NCI-H82 (cell line): ENCODE measurements at places on chromosomes 7 and 10.

GRCh38 chr10:130416334-130417150, 280.4 kb downstream of the GLRX3 start:
- DNase-seq, result no peak

DNA sequence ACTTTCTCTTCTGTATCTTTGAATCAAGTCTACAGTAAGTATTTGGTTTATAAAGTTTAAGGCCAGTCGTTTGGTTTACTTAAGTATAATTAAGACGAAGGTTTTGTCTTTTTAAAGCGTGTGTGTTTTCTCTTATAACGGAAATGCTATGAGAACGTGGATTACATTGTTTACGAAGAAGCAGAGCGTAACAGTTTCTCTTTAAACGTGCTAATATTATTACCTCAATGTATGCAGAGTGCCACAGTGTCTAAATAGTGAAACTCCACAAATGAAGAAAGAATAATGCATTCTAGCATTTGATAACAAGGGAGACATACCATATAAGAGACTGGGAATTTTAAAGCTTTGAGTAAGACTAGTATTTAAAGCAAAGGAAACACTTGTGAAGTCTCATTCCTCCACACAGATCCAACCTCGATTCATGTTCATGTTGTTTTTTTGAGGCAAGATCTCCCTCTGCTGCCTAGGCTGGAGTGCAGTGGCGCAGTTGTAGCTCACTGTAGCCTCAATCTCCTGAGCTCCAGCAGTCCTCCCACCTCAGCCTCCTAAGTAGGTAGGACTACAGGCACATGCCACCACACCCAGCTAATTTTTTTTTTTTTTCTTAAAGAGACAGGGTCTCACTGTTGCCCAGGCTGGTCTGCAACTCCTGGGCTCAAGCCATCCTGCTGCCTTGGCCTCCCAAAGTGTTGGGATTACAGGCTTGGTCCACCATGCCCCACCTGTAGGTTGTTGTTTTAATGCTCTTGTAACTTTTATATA, 75.1 kb downstream of the ANKRD61 start:
- DNase-seq, result peak; percentile 53

DNA sequence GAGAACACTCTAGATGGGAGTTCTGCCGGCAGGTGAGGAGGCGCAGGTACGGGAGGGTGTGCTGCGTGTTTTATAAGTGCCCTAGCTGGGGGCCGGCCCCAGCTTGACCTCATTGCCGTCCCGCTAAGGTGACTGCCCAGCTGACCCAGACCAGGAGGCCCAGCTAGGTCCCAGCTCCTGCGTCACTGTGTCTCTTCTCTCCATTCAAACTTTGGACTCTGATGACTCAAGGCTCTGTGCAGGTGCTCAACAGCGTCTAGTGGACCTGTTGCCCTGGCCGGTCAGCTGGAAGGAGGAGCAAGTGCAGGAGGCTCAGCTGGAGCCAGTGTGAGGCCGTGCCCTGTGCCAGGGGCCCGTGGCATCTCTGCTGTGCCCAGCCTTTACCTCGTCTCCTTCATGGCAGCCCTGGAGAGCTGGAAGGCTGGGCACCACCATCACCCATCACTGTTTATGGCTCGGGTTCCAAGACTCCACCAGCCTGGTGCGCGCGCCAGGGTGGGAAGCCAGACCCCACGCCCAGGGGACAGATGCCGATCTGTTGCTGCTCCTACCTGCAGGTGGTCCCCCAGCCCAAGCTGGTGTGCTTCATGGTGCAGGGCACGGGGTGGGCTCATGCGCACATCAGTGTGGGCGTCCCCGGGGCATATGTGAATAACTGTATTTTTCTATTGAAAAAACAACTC, 14.6 kb downstream of the LHPP start:
- DNase-seq, result no peak

DNA sequence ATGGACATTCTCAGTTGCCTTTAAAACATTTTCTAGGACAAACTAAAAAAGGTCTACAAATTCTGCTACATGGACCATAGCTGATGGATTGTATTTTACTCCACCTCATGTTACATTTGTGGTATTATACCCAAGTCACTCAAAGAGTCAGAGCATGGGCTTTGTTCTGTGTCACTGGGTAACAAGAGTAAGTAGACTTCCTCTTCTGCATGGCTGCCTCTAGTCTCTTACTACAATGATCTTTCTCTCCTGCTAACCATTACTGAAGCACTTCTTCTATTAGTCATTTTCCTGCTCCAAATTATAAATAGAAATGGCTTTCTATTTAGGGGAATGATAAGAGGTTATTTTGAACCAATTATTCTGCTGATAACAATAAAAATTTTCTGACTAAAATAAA, 727.4 kb upstream of the NRP1 start:
- no peak for DNase-seq

DNA sequence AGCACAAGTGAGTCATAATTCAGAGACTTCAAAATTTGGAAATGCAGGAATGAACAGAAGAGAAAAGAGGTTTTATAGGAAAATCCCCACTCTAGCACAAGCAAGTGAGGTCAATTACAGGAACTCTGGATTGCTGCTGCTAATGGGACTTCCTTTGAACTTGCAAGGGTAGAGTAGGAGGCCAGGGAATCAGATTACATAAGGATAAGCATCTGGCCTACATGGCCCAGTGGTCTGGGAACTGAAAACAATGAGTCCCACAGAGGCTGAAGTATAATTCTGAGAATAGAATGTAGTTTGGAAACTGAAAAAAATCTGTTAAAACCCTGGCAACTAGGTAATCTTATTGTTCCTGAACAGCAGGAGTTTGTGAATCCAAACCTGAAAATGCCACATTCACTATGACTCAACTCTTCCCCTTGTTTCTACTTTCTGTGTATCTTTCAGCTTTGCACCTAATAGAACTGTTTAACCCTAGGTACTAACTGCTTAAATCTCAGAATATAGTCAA, 66.5 kb downstream of the CTNNA3 start:
- peak; percentile 26 for DNase-seq

DNA sequence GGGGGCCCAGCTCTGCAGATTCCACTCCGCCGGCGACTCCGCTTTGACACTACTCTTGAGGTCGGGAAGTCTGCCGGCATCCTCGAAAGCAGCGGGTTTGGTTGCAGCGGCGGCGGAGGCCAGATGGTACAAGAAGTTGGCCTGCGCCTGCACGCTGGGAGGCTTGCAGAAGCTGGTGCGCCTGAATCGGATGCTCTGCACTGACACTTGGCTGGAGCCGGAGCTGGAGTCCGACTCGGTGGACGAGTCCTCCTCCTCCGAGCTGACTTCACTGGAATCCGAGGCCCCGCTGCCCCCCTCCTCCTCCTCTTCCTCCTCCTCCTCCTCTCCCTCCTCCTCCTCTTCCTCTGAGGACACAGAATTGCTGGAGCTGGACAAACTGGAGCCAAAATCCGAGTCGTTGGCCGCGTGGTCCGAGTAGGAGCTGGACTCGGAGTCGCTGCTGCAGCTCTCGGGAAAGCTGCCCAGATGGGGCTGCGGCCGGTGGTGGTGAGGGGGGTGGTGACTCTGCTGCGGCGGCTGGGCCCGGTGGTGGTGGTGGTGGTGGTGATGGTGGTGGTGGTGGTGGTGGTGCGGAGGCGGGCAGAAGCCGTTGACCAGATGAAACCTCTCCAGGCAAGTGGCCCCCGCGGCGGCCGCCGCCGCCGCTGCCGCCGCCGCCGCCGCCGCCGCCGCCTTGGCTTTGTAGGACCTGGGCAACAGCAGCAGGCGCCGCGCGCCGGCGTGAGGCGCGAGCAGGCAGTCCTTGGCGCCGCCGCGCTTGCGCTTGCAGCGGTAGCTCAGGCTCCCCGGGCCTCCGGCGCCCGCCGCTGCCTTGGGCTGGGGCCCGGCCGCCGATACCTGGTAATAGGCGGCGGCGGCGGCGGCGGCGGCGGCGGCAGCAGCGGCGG, 9.0 kb downstream of the SKIDA1 start:
- DNase-seq, result peak; percentile 64

DNA sequence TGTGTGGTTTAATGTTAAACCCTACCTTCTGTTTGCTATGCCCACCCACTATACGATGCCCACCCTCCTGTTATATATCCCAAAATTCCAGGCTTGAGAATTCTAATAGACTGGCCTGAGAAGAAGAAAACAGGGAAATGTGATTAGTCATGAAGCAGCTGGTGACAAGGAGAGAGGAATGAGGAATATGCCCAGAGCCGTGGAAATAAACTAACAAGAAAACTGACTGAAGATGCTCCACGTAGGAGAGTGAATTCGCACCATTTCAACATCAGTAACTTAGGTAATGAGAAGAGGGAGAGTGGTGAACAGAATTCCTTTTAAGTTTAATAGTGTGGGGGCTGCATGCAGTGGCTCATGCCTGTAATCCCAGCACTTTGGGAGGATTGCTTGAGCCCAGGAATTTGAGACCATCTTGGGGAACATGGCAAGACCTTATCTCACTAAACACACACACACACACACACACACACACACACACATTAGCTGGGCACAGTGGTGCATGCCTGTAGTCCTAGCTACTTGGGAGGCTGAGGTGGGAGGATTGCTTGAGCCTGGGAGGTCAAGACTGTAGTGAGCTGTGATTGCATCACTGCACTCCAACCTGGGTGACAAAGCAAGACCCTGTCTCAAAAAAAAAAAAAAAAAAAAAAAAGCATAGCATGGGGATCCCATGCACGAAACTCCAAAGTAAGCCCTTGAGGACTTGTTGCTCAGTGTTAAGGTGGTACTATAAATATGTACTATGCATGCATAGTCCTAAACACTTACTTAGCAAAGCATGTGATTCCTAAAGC, 16.1 kb upstream of the SYPL1 start:
- no peak for DNase-seq

DNA sequence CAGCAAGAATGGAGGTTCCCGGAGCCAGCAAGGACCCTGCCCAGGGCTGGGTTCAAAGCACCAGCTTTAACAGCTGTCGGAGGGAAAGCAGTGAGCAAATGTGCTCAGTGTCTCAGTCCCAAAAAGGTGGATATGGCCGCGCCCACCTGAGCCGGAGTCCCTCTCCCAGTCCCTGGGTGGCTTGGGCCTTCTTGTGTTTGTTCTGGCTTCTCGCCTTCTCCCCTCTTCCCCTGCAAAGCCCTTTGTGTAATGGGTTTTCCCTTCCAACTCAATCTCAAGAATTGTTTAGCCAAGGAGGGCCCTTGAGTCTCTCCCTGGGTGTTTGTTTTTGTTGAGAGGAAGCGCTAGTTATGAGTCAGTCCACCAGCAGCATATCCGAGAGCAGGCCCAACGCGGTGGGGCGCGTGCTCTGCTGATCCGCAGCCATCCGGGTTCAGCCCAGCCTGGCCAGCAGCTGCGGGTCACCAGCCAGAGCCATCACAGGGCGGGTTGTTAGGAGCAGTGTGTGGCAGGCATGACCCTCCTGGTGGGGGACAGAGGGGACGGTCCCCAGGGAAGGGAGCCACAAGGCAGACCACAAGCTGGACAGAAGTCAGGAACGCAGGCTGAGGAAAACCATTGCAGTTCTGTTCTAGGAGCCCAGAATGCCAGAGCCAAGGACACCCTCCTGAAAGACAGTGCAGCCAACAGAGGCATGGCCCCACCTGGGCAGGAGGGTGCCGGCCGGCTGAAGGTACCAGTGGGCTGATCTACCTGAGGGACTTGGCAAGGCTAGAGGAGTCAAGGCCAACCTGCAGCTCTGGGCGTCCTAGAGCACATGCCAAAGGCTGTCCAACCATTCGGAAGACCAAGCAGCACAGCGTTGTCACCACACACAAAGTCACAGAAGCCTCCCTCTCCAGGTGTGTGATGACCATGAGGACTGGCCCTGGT, 21.3 kb downstream of the CALML3 start:
- DNase-seq, result no peak

DNA sequence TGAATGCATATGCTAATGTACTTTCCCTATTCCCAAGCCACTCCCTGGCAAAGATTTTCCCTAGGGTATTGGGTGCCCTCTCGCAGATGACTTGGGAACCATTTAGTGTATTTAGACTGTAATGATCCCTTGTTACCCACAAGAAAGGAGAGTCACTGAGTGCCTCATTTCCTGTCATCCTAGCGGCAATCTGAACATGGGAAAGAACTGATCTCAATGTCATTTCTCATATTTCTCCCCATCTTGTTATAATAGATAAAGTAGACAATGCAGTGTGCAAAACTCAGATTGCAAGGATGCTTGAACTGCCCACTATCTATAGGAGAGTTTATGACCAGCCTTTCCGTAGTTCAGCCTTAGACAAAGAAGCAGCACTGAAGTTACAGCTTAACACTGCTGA, 123.3 kb downstream of the MICU1 start:
- no peak for DNase-seq

GRCh38 chr7:140176122-140176701, 571 bp downstream of the KDM7A start:
- peak; percentile 27 for DNase-seq

- no peak for DNase-seq
These were observed 39.5 kb upstream of the SLF2 start for GRCh38 chr10:100873146-100873826.

DNA sequence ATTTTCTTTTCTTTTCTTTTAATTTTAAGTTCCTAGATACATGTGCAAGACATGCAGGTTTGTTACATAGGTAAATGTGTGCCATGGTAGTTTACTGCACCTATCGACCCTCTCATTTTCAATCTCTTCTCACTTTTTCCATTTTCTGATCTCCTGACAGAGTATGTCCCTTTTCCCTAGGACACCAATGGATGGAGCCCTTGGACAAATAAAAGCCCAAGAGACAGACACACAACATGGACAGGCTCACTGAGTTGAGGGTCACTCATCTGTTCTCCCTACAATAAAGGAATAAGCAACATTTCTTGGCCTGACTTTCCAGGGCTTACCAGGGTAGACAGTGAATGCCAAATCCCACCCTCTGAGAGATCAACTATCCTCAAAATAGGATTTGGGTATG, 15.2 kb upstream of the UBE2D1 start:
- peak; percentile 54 for DNase-seq

GRCh38 chr10:113128450-113129070, 178.5 kb downstream of the TCF7L2 start:
- peak; percentile 16 for DNase-seq

GRCh38 chr7:84975586-84976185, 211.2 kb downstream of the SEMA3D start:
- no peak for DNase-seq

GRCh38 chr10:3045471-3046209, 21.7 kb upstream of the PFKP start:
- DNase-seq, result no peak

- DNase-seq, result peak; percentile 95
These were observed 102.0 kb upstream of the TBX20 start for GRCh38 chr7:35355911-35356310.

GRCh38 chr7:25988640-25989039, 163.4 kb upstream of the NFE2L3 start:
- DNase-seq, result no peak

- no peak for DNase-seq
These were observed 132.7 kb upstream of the HGF start for GRCh38 chr7:81902536-81902935.
